Activated naive CD4-positive, alpha-beta T cell treated with anti-CD3 and anti-CD28 coated beads, Interleukin-2, amount 10 ng/mL, durations not matched to agents 7 days and 5 days (primary cell): ENCODE measurements at places on chromosomes 4 and X.
A peak's percentile ranks its signal among the peaks of the same experiment; 100 is the strongest.

DNA sequence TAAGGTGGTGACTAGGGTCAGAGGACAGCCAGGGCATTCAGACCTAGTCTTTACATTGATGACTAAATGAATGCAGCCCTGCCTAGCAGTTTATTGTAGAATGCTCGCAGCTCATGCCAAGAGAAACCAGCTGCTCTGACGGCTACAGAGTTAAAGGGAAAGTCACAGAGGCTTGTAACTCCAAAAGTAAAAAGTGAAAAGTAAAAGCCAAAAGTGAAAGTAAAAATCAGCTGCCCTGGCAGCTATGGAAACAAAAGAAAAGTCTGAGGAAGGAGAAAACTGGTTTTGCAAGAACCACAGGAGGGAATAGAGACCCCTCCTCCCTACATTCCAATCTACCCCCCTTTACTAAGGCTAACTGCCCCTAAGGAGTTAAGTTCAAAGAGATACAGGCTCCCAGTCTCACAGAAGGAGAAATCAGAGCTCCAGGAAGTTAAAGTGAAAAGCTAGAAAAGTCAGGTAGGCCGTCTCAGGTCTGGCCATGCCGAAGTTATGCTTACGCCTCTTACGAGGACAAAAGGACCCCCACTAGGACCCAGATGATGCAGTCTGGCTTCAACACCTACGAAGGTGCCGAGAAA is 6.0 kb downstream of the GAGE10 start:
- DNase-seq = peak; percentile 25
- H3K36me3 ChIP-seq = no peaks in the 10 kb centered on the region
- peaks cover 7% of the 10 kb centered on the region for H3K27me3 ChIP-seq
- H3K27ac ChIP-seq = peak overlapping the region; percentile 95

GRCh38 chrX:10620121-10620699 is at the start of gene MID1:
MID1 (minus strand) TSS chrX:10620585; CDS start chrX:10567547, 53,038 bp downstream.
- peak; percentile 25 for DNase-seq
- H3K36me3 ChIP-seq = no peaks in the 10 kb centered on the region
- peaks cover 9% of the 10 kb centered on the region for H3K4me1 ChIP-seq
- H3K4me3 ChIP-seq = peak within 1 kb of the TSS; percentile 50

DNA sequence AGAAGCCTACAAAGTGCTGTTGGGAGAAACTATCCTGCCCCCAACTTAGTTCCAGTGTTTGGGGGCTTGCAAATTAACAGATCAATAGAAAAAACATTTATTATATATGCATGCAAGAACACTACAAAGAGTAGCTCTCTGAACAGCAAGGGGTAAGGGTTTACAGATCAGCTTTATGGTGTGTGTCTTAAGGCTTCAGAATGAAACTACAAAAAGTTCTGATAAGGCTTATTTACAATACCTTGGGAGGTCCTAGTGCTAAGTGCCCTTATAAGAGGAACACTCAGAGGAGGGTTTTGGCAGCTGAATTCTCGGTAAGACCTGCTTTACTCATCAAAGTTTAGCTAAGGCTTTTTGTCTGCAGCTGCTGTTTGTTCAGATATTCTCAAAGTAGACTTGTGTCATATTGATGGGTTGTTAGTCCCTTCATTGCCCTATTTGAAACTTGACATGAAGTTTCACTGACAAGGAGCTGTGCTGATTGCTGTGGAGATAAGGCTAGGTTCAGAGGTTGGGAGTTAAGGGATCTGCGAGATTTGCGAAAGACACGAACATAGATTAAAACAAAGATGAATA is 7.7 kb downstream of the ERVMER34-1 start:
- H3K27ac ChIP-seq = no peak overlapping the region
- no peak for DNase-seq
- no peaks in the 10 kb centered on the region for H3K4me1 ChIP-seq
- peaks cover 10% of the 10 kb centered on the region for H3K27me3 ChIP-seq
- no peaks in the 10 kb centered on the region for H3K36me3 ChIP-seq

DNA sequence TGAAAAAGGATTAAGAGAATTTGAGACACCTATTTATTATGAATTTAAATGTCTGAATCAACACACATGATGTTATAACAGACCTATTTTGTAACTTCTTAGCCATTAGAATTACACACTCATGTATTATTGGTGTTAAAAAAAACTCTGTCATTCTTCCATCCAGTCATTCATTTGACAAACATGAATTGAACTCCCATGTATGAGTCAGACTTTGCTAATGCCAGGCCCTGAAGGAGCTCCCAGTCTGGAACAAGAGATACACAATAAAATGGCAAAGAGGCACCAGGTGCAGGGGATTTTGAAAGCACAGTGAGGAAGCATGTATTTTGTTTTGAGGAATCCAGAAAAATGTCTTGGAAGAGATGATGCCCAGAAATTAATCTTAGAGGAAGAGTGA is 87.7 kb upstream of the EFHC2 start:
- no peaks in the 10 kb centered on the region for H3K4me1 ChIP-seq
- H3K36me3 ChIP-seq = no peaks in the 10 kb centered on the region
- H3K4me3 ChIP-seq = no peak overlapping the region
- no peak for DNase-seq
- peak overlapping the region; percentile 49 for H3K27ac ChIP-seq

GRCh38 chrX:11462648-11463047 is 169.4 kb downstream of the AMELX start:
- no peak overlapping the region for H3K4me3 ChIP-seq
- no peaks in the 10 kb centered on the region for H3K27me3 ChIP-seq
- H3K36me3 ChIP-seq = no peaks in the 10 kb centered on the region
- no peak overlapping the region for H3K27ac ChIP-seq

DNA sequence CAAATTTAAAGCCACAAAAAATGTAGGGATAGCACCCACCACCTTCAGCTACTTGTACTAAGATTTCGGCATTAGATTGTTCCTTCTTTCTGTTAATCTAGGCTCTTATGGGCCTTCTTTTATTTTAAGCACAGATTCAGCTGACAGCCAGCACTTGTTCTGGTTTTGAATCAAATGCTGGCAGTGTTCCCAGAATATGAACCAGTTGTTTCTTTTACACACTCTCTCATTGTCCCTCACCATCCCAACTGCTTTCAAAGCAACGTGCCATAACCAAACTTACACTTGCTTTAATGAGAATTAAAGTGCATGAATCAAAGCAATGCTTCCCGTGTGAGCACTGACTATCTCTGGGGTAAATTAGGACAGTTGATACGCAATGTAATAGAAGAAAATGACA is 744.5 kb upstream of the FAM241A start:
- no peak overlapping the region for H3K4me3 ChIP-seq
- H3K4me1 ChIP-seq = no peaks in the 10 kb centered on the region
- no peak for DNase-seq
- no peak overlapping the region for H3K27ac ChIP-seq
- H3K36me3 ChIP-seq = no peaks in the 10 kb centered on the region

DNA sequence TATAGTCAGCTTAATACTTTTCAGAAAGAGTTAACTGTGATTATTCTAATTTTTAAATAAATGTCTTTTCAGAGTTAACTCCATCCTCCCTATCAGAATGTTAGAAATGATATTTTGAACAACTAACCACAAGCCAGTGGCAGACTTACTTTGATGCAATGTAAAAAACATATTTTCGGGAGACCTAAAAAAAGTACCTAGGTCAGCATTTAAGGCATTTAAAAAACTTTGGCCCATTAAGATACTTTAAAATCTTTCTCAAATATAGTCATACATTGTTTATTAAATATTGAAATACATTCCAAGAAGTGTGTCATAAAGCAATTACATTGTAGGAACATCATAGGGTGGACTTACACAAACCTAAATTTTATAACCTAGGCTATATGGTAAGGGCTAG is 426.1 kb downstream of the PABPC4L start:
- H3K27ac ChIP-seq = no peak overlapping the region
- no peaks in the 10 kb centered on the region for H3K4me1 ChIP-seq
- DNase-seq = no peak
- H3K4me3 ChIP-seq = no peak overlapping the region
- no peaks in the 10 kb centered on the region for H3K27me3 ChIP-seq
- no peaks in the 10 kb centered on the region for H3K36me3 ChIP-seq
